Mammary epithelial cell (primary cell): ENCODE measurements at places on chromosomes 13 and 19.
A peak's percentile ranks its signal among the peaks of the same experiment; 100 is the strongest.

- DNase-seq: no peak
These were observed 7.9 kb downstream of the ZIC2 start for GRCh38 chr13:99989276-99990125.

- DNase-seq: peak; percentile 14
These were observed 680 bp downstream of the LIG4 start for GRCh38 chr13:108214441-108215271.

DNA sequence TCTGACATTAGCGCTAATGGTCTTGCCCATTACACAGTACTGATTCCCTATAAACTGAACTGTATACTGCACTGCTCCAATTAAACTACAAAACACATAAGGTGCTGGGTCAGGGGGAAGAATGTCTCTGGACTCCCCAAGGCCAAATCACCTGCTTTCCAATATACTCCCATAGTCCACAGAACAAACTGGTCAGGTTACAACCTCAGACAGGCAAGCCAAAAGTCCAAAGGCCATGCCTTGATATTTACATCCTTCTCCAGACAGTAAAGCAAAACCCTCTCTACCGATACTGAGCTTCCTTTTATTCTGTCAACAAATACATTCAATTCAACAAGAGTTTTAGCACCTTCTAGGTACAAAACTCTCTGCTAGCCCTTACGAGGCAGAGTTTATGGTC, 8.9 kb downstream of the ZNF541 start:
- no peak for DNase-seq

GRCh38 chr19:40687525-40688016, 2.9 kb downstream of the NUMBL start:
- DNase-seq: no peak

DNA sequence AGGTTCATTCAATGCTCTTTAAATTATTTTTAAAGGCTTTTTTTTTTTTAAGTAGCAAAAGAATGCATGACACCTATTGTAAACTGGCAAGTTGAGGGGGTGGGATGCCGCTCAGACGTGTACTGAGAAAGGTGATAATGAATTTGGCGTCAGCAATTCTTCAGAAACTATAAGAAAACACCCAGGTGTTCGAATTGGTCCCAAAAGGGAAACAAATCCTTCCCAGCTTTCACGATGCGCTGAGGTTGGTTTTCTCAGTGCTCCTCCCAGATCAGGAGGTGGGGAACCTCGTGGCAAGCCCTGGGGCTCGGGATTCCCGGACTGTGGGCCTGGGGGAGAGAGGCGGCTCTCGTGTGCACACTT, 543 bp upstream of the FAM124A start:
- no peak for DNase-seq

DNA sequence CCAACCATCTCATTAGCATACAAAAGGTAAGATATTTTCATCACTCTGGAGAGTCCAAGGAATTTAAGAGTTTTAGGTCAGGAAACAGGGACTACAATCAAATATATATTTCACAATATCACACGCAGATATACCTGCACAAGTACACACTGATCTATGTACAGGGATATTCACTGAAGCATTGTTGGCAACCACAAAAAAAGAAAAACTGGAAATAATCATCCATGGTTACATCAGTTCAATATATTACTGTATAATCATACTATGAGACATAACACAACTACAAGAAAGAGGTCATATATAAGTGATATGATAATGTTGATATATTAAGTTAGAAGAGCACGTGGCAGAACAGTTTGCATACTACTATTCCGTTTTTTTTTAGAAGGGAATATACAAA, 2.2 kb upstream of the SERP2 start:
- no peak for DNase-seq

GRCh38 chr19:2475018-2475701, 767 bp upstream of the GADD45B start:
- DNase-seq: peak; percentile 62

DNA sequence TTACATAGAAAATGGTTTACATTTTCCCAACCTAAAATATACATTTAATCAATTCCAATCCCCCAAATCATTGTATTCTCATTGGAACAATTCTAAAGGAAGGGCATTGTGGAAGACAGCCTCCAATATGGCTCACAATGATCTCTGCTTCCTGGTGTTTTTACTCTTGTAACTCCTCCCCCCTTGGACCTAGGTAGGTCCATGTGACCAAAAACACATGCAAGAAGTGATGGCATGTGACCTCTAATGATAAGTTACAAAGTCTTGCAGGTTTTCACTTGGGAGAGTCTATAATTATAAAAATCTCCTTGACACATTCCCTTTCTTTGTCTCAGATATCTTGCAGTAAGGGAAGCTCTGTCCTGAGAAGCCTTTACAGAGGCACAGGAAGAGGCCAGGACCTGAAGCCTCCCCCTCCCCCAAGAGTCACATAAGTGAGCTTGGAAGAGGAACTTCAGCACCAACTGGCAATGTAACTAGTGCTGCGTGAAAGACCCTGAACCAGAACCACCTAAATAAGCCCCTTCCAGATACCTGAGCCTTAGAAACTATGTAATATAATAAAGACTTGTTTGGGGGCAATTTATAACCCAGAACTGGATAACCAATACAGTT, 816.2 kb upstream of the ATXN8OS start:
- no peak for DNase-seq

DNA sequence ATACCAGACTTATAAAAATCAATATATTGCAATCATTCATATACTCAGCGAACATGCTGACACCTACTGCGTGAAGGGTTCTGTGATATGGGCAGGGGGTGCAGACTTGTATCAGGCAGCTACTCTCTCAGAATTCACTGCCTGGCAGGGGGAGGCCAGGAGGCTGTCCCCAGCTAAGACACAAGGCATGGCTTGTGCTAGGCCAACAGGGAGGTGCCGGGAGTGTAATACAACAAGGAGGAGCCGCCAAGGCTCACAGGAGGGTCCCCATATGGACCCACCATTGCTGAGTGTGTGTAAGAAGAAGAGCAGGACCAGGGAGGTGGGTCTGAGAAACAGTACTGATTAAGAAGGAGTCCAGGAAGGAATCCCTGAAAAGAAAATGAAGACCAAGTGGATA, 97.2 kb downstream of the COL4A2 start:
- no peak for DNase-seq

DNA sequence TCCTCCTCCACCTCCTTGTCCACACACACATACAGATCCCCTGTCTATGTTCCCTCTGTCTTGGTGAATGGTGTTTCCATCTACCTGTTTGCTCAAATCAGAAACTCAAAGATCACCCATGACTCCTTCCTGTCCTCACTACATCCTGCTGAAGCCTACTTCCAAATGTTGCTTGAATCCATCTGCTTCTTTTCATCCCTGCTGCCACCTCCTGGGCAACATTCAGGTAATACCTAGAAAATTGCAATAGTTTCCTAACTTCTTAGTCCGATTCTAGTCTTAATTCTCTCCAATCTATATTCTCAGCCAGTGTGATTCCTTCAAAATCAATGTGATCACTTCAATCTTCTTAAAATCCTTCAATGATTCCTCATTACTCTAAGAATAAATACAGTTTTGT, 155.5 kb upstream of the STARD13 start:
- DNase-seq: peak; percentile 36

DNA sequence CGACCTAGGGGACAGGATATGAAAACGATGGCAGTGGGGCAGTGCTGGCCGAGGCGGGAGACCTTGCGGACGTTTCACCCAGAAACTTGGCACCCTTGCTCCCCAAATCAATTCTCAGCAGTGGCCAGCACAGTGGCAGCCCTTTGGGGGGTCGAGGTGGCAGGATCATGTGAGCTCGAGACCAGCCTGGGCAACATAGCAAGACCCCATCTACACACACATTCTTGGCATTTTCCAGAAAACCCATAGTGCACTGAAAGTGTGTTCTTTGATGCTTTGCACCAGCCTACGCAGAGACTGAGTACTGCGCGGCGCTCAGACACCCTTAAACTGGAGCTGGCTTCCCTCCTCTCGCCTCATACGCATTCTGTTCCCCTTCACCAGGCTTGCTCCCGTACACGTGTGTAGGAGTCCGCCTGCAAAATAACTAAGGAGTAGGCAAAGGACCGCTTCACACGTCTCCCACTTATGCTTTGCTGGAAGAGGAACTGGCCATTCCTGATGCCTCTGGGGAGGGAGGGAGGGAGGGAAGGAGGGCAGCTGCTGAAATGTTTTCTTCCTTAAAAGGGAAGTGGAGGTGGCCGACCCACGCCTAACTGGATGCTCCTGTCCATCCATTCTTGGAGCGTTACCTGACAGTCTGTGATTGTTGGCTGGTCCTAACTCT, 23.5 kb upstream of the MIER2 start:
- no peak for DNase-seq

DNA sequence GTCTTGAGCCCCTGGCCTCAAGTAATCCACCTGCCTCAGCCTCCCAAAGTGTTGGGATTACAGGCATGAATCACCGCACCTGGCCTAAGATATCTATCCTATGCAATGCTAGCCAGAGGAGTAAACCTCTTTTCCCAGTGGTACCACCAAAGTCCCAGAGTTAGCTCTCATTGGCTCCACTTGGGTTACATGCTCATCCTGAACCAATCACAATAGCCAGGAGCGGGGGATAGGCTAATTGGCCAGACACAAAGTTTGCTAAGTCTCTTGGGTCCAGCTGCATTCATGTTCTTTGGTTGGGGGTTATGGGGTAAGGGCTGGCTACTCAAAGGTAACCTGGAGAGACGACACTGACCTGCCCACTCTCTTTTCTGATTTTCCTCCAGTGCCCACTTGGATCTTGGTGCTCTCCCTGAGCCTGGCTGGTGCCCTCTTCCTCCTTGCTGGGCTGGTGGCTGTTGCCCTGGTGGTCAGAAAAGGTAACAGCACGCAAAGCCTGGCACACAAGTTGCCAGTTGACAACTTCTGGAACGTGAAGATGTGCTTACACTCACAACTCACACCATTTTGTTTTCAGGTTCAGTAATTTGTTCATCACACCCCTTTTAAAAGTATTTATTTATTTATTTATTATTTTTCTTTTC, 7.8 kb downstream of the C19orf38 start:
- DNase-seq: no peak

DNA sequence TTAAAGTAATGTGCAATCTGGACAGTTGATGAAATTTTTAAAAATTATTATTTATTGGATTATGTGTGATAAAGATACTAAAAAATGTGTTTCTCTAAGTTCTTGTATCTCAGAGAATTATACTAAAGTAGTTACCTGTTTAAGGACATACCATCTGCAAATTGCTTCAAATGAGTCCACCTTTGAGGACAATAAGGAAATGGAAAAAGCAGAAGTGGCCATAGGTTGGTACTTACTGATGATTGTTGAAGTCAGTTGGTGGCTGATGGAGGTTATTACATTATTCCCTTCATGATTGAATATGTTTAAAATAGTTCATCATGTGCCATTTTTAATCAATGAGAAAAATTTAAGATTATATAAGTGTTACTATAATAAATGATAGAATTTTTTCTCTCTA, 367.0 kb downstream of the MYO16 start:
- no peak for DNase-seq

GRCh38 chr13:111962431-111962891, 104.5 kb upstream of the SOX1 start:
- no peak for DNase-seq

DNA sequence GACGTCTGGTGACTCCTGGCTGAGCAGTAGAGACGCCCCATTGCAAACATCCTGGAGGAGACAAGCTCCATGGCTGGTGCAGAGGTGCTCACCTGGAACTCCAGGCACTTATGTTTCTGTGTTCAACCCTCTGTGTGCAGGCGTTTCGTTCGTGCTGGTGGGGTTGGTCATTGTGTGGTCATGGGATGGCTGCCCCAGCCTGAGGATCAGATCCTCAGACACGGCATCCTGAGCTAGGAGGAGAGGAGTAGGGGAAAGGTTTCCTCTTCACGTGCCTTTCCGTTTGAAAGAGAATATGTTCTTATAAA, 87.8 kb downstream of the SIPA1L3 start:
- DNase-seq: no peak

GRCh38 chr13:27833206-27833605, 40.9 kb downstream of the GSX1 start:
- DNase-seq: no peak

- DNase-seq: no peak
These were observed 9.3 kb upstream of the FBXL3 start for GRCh38 chr13:77036279-77036678.

GRCh38 chr13:34065928-34066327, 248.0 kb downstream of the RFC3 start:
- peak; percentile 86 for DNase-seq

GRCh38 chr19:28312269-28312668, 900.7 kb downstream of the UQCRFS1 start:
- DNase-seq: no peak

DNA sequence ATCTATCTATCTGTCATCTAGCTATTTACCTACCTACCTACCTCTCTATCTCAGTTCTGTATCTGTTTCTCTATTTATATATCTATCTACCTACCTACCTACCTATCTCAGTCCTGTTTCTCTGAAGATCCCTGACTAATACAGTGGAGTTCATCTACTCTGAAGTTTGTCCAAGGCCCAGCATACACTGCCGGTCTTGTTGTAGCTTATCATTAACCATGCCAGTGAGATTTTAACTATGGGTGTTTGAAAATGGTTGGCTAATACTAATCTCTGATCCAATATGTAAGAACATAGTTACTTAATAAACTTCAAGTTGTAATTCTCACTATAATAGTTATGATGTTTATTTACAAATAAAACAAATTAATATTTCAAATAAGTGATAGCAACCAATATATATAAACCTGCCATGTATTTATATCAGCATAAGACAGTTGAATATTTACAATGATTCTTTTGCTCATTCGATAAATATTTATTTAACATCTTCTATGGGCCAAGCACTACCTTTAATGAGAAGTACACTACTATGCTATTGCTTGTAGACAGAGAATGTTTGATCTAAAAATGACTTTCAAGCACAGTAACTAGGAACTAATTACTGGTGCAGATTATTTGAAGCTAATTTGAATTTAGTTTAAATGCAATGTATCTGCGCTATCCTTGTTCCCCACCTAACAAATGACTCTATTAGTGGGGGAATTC, 242.1 kb downstream of the KLF5 start:
- DNase-seq: no peak

DNA sequence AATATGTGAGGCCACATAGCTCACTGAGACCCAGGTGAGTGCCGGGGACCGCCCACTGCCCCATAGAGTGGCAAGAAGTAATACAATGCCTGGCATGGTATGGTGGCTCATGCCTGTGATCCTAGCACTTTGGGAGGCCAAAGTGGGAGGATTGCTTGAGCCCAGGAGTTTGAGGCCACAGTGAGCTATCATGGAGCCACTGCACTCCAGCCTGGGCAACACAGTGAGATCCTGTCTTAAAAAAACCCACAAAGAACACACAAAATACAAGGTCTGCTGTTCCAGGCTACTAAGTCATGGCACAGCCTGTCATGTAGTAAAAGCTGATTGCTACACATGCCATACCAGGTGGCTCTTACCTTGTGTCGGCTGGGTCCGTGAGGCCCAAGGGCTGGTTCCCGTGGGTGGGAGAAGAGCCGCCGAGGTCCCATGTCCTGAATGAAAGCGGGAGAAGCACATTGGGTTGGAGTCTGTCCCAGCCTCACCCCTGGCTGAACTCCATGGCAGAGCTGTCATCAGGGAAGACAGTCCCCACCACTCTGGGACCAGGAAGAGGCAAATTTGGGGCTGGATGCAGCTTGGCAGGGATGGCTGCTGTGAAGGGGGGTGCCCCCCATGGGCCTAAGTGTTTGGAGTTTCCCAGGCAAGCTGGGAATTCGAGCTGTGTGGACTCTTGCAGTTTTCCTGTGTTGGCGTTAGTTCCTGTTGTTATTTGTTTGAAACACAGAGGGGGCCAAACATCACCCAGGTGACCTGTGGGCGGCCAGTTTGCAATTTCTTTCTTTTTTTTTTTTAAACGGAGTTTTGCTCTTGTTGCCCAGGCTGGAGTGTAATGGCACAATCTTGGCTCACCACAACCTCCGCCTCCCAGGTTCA, 3.2 kb upstream of the FDX2 start:
- no peak for DNase-seq

GRCh38 chr19:35332817-35333216, 3.8 kb downstream of the CD22 start:
- no peak for DNase-seq
